Body of pancreas (tissue), 4 donors: ENCODE measurements at places on chromosomes 6 and 20. TPM values are rescaled to one million over a fixed set of nuclear protein-coding genes. Genes with fewer than 3 reads are reported as not detected.

DNA sequence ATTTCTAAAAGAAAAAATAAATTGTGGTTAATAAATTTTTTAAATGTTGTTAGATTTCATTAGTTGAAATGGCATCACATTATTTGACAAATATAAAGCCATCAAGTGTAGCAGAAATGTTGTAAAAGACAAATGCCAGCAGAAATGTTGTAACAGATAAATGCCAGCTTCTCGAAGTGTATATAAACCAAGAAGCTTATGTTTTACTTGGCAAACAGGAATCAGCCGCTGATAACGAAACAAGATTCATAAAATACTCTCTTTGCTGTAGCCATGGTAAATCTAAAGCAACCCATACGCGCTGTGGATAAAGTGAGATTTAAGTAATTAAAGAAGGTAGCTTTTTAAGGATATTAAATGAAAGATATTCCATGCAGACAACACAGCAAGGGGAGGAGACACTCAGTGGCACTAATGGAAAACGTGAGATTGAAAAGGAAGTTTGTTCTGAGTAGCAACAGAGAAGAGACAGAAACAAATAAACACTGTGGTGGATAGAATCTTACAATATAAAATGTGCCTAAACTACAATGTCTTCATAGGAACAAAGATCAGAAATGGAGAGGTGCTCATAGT, 29.6 kb downstream of the BTBD9 start:
- DNase-seq, result no peak

OLIG3 gene
- total RNA-seq, result not detected

SUPT3H gene
- total RNA-seq, result 4.9 TPM

DNA sequence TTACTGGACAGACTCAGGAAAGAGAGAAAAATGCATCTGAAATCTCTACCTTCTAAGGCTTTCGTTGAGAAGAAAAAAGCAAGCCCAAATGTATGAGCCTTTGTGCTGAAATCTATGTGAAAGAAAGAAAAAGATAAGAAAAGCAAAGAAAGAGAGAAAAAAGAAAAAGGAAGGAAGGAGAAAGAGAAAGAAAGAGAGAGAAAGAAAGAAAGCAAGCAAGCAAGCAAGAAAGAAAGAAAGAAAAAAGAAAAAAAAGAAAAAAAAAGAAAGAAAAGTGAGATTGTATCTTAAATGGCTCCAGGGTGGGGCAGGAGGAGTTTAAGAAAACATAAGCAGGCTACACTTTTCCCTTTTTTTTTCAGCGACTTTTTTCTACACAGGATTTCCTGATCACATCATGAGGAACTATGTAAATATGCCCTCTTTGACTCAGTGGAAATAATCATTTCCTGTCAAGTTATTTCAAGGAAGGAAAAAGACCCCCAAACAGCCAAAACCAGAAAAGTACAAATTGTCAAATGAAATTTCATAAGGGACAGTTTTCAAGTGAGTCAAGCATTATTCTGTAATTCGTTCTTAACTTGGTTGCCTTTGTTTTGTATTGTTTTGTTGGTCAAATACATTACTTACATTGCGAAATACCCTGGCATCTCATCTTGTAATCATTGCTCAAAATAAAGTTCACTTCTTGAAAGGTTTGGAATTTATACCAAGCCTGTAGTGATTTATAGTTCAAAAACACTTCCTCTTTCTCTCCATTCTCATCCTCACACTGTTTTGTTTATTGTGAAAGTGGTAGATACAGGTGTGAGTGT, 79.5 kb upstream of the RNF217 start:
- DNase-seq, result no peak

GSTA2 gene
- total RNA-seq, result 76.1 TPM

DNA sequence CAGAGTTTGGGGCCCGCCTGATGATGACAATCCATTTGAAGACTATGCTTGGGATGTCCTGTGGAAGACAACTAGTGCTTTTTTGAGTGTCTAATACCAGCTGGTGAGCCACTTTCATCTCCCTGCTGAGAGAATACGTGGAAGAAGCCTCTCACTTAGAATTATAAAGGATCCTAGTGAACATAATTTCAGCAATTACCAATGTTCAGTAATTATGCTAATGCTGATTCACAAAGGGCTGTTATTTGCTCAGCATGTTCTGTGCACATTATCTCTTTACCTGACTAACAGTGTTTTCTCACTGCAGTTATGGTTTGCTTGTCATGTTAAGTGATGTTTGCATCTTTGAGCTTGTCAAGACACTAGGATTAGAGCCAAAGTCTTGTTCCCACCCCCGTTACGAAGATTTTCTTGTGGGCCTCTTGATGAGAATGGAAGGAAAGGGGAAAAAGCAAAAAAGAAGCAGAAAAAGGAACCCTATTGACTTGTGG, 282.1 kb upstream of the CHD6 start:
- DNase-seq, result no peak

GRCh38 chr6:57135885-57136284, 36.2 kb upstream of the BAG2 start:
- DNase-seq, result no peak

GRCh38 chr6:48757661-48758060, 646.7 kb upstream of the PTCHD4 start:
- no peak for DNase-seq

ADAM33 gene
- total RNA-seq, result 29.0 TPM

- DNase-seq, result peak; percentile 8
These were observed 223.7 kb downstream of the DLL1 start for GRCh38 chr6:170067181-170067641.

DNA sequence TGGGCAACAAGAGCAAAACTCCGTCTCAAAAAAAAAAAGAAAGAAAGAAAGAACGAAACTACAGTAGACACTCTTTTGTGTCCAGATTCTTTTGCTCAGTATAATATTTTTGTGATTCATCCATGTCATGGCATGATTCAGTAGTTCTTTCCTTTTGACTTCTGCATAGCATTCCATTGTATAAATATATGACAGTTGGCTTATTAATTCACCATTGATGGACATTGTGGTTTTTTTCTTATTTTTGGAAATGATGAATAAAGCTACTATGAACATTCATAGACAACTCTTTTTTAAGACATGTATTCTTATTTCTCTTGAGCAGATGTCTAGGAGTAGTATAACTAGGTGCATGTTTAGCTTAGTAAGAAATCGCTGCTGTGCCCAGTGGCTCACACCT, 10.3 kb upstream of the IER3 start:
- DNase-seq, result no peak

MYO6 gene
- 29.7 TPM for total RNA-seq

- no peak for DNase-seq
These were observed 345.2 kb upstream of the RSPO3 start for GRCh38 chr6:126773112-126773805.

DNA sequence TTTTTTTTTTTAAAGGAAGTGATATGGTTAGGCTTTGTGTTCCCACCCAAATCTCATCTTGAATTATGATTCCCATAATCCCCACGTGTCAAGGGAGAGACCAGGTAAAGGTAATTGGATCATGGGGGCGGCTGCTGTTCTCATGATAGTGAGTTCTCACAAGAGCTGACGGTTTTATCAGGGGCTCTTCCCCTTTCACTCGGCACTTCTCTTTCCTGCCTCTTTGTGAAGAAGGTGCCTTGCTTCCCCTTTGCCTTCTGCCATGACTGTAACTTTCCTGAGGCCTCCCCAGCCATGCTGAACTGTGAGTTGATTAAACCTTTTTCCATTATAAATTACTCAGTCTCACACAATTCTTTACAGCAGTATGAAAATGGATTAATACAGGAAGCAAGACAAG, 64.3 kb downstream of the ZFP64 start:
- DNase-seq, result no peak

- DNase-seq, result no peak
These were observed 56.4 kb downstream of the NOX3 start for GRCh38 chr6:155399062-155399744.

GRCh38 chr6:35731736-35732532, 4.9 kb upstream of the ARMC12 start:
- DNase-seq, result peak; percentile 98

INSM1 gene
- total RNA-seq, result 3.4 TPM

SLC32A1 gene
- total RNA-seq, result not detected

DNA sequence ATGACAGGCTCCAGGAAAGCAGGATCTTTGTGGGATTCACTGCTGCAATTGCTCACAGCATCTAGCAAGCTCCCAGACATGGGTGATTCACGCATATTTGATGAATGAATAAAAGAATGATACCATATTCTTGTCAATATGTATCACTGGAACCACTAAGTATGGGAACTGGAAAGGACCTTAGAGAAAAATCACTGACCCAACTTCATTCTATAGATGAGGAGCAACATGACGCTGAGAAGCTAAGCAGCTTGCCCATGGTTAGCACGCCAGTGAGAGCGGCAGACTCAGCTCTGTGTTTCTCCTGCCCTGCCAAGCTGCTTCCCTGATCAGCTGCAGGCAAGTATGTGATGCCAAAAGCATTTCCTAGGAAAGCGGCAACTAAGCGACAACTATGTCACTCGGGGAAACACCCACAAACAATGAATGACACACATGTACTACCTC, 66.8 kb downstream of the PPP1R3G start:
- no peak for DNase-seq

GRCh38 chr6:165889636-165890403, 226.8 kb upstream of the PDE10A start:
- no peak for DNase-seq

DNA sequence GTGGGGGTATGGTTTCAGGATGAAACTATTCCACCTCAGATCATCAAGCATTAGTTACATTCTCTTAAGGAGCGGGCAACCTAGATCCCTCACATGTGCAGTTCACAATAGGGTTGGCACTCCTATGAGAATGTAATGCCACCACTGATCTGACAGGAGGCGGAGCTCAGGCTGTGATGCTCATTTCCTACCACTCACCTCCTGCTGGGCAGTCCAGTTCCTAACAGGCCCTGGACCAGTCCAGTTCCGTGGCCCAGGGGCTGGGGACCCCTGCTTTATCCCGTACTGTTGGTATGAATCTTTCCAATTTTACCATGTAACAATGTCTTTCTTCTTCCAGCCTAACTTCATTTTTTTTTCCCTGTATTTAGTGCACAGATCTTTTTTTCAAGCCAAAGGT, 94.9 kb downstream of the OGFRL1 start:
- DNase-seq, result no peak

- DNase-seq, result no peak
These were observed 4.7 kb upstream of the DOK5 start for GRCh38 chr20:54470697-54471096.

DNA sequence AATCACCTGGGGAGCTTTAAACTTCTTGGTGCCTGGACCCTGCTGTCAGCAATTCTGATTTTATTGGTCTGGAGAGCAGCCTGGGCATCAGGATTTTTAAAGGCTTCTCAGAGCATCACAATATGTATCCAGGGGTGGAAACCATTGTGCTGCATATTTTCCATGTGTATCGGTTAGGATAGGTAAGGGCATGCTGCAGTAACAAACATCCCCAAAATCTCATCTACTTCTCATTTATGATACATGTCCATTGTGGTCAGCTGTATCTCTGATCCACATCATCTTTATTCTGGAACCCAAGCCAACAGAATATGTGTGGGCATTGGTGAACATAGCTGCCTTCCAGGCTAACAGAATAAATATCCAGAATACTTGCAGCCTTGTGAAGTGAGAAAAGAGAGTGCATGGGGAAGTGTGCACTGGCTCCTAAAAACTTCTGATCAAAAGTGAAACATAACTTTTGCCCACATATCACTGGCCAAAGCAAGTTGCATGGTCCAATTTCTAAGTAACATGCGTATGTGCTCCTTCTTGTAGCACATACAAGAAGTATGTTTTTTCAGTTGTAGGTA, 215.1 kb downstream of the ZMYND8 start:
- DNase-seq, result no peak

PI16 gene
- total RNA-seq, result 3.1 TPM

TREM1 gene
- not detected for total RNA-seq

DNA sequence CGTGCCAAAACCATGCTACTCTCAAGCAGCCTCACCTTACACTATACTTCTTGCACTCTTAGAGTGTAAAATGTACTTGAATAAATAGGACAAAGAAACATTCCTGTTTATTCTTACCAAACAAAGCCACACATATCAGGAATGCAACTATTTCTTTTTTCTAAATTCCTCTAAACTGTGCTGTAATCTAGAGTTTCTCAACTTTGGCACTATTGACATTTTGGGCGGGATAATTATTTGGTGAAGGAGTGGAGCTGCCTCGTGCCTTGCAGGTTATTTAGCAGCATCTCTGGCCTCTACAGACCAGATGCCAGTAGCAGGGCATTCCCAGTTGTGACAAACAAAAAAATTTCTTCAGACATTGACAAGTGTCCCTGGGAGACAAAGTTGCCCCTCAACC, 86.9 kb downstream of the PHACTR1 start:
- no peak for DNase-seq

TRDN gene
- not detected for total RNA-seq

- DNase-seq, result no peak
These were observed 42.8 kb downstream of the HNF4A start for GRCh38 chr20:44398335-44398734.

DNA sequence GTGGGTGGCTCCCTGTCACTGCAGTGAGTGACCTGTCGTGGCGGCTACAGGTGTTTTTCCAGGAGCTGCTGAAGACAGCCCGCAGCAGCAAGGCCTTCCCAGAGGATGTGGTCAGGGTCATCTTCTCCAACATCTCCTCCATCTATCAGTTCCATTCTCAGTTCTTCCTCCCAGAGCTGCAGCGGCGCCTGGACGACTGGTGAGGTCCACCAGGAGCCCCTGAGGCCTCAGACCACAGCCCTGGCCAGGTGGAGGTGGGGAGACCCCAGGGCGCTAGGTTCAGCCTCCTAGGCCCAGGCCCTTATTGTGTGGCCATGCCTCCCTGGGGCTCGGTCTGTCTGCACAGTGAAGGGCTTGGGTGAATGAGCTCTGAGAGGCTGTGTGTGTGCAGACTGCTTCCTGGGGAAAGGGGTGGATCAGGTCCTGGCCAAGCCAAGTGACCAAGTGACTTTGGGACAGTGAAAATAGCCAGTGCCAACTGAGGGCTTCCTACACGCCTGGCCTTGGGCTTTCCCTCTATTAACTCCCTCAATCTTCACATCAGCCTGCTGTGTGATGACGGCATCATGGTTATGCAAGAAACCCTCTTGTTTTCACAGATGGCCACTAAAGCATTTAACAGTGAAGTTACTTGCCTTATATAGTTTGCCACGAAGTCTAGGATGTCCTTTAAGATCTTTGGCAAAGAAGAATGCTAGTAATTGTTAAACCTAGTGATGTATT, 6.4 kb downstream of the FGD2 start:
- peak; percentile 19 for DNase-seq

DNA sequence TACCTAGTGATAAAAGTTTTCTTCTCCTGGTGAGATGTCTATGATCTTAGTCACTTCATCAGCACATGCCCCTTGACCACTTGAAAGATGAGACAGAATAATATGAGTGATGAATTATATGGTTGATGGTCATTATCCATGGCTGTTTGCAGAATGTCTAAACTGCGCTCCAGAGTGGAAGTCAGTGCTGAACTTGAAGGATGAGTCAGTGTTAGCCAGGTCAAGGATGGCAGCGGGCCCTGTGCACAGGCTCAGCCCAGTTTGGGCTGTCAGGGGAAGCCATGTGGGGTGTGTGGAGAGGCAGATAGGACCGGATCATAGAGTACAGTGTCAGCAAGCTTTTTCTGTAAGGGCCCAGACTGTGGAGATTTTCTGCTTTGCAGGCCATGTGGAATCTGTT, 67.2 kb upstream of the KIF25 start:
- DNase-seq, result no peak
